ENCODE measurements at places on chromosomes 7 and 10.

GRCh38 chr7:150897502-150898474, 45.5 kb downstream of the AOC1 start:
- no peak for DNase-seq

- no peak for DNase-seq
These were observed 786 bp upstream of the CNOT4 start for GRCh38 chr7:135510592-135511183.

DNA sequence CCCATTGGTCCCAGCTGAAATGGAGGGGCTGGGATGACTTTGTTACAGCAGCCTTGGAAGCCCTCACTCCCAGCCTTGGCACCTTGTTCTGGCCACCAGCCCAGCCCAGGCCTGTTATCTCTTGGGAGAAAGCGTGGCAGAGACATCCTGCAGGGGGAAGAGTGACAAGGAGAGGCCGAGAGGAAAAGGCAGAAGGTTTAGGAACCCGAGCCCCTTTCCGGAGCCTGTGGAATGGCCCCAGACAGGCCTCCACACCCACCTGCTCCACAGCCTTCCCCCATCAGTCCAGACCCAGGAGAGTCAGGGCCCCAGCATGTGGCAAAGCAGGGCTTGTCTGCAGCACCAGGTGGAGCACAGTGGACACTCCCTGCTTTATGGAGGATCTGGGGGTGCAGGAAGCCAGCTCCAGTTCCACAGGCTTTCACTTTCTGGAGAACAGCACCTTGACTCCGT, 24.1 kb upstream of the TRIM8 start:
- DNase-seq, result no peak

DNA sequence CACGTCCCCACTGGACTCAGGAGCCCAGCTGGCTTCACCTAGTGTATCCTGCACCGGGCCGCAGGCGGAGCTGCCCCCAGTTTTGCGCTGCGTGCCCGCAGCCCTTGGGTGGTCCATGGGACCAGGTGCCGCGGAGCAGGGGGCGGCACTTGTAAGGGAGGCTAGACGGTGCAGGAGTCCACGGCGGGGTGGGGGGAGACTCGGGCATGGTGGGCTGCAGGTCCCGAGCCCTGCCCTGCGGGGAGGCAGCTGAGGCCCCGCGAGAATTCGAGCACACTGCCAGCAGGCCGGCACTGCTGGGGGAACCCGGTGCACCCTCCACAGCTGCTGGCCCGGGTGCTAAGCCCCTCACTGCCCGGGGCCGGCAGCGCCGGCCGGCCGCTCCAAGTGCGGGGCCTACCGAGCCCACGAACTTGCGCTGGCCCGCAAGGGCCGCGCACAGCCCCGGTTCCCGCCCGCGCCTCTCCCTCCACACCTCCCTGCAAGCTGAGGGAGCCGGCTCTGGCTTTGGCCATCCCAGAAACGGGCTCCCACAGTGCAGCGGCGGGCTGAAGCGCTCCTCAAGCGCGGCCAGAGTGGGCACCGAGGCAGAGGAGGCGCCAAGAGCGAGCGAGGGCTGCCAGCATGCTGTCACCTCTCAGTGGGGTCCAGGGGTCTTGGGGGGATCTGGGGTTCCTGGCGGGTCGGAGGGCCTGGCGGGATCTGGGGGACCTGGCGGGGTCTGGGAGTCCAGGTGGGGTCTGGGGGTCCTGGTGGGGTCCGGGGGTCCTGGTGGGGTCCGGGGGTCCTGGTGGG, 81.4 kb downstream of the VIPR2 start:
- no peak for DNase-seq

GRCh38 chr7:134875867-134876266, 96.4 kb downstream of the CALD1 start:
- DNase-seq, result no peak

- no peak for DNase-seq
These were observed 635 bp downstream of the ZNF32 start for GRCh38 chr10:43648095-43648397.

GRCh38 chr10:105956550-105956949, 1208.0 kb downstream of the SORCS1 start:
- no peak for DNase-seq

- DNase-seq, result no peak
These were observed 312.9 kb downstream of the RNLS start for GRCh38 chr10:88270061-88270808.
